ENCODE measurements at places on chromosomes 3 and 15.

GRCh38 chr15:36960179-36960946 is 140.0 kb downstream of the MEIS2 start:
- no peak for DNase-seq

DNA sequence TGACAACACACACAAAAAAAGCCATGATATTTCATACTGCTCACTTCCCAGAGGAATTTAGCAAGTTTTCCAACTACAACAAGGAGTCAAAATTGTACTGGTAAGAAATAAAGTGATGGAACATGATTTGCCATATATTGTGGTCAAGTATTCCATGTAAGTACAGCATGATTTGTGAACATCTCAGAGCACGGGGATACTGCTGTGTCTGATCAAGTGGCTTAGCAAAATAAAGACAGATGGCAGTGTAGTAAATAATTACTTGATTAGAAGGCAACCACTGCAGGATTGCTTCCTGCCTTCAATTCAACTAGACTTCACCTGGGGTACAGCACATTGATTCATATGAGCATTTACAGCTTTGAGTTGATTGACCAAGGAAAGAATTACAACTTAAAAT is 51.6 kb upstream of the DUT start:
- DNase-seq, result no peak

DNA sequence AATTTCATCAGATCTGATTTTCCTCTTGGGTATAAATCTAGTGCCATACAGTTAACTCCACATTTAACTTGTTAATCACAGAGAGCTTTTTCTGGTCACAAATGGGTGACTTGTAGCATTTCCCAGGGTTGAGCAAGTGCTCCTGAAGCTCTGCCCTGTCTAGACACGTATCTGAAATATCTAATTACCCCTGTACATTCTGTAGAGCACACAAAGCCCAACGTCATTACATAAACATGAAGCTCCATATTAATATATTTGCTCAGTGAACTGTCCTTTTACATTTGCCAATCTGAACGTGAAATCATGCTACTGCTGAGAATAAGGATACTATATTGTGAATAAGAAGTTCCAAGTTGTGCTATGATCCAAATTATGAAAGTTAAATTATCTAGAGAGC is 49.0 kb downstream of the THBS1 start:
- DNase-seq, result no peak

DNA sequence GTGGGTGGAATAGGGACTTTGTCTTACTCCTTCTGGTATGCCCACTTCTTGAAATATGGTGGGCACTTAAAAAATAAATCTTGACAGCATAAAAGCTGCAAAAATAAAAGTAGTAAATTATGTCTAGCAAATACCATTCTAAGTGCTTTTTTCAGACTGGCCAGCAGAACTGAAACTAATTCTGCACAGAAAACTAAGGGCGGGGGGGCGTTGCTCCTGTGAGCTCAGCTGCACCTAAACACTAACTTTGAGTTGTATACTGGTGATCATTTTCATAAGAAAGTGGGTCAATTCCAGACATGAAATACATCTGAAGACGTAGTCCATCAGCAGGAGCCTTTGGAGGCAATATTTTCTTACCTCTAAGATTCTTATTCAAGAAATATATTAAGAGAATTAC is 114.8 kb downstream of the WDR76 start:
- no peak for DNase-seq

DNA sequence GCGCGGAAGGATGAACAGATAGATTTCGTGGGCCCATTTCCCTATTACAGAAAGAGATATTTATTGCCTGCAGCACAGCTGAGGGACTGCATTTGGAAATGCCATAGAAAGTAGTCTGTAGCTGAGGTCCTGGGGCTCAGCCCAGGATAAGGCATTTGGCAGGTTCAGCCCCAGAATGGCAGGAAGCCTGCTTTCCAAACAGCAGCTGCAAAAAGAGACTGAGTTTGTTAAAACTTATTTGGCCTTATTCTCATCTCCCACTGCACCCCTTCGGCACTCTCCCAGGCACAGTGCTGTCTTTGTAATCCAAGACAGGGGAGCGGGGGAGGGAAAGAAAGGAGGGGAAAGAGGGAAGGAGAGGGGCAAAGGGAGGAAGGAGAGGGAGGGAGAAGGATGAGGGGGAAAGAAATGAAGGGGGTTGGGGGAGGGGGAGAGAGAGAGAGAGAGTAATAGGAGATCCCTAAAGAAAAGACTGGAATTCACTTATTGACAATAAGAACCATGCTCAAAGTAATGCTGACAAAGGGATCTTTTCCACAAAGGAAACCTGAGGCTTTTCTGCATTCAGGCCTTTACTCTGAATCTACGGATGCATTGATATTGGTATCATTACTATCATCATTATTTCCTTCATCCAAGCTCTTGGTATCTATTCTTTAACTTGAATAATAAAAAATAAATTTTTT is 94.0 kb upstream of the LRRN1 start:
- DNase-seq, result no peak
